Stimulated activated naive CD8-positive, alpha-beta T cell treated with anti-CD3 and anti-CD28 coated beads, Interleukin-15, amount 100 ng/mL, for 72 hours (primary cell): ENCODE measurements at places on chromosomes 5 and 9.

DNA sequence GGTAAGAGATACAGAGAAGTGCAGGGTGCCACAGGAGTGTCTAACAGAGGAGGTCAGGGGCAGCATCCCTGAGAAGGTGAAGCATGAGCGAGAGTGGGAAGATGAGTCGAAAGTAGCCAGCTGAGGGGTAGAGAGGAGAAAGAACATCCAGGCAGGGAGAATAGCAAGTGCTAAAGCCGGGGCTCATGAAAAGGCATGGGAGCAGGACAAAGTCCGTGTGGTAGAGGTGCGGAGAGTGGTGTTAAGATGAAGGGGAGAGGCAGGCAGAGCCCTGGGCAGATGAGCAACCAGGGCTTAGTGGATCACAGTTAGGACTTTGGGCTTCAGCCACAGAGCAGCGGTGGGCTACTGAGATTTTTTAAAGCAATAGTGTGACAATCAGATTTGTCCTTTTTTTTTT, 10.5 kb downstream of the SLC22A5 start:
- DNase-seq = no peak

GRCh38 chr5:368183-369084, 46.9 kb downstream of the AHRR start:
- DNase-seq = no peak

GRCh38 chr5:74538206-74538661, 102.3 kb downstream of the ENC1 start:
- DNase-seq = no peak

DNA sequence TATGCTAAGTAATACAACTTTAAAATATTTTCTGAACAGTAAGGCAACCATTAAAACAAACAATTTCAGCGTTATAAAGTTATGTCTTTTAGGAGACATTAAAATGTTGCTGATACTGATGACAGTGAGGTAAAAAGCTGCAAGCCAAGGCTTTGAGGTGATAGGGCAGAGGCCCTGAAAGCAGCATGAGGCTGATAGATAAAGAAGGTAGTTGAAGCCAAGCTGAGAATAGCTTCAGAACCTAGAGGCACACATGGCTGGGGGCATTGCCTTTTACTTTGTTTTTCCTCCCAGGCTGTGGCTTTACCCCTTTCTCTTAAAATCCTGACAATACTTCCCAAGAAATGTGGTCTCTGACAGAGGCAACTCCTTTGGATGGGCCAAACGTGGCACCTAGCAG, 149.0 kb upstream of the WWC1 start:
- no peak for DNase-seq

DNA sequence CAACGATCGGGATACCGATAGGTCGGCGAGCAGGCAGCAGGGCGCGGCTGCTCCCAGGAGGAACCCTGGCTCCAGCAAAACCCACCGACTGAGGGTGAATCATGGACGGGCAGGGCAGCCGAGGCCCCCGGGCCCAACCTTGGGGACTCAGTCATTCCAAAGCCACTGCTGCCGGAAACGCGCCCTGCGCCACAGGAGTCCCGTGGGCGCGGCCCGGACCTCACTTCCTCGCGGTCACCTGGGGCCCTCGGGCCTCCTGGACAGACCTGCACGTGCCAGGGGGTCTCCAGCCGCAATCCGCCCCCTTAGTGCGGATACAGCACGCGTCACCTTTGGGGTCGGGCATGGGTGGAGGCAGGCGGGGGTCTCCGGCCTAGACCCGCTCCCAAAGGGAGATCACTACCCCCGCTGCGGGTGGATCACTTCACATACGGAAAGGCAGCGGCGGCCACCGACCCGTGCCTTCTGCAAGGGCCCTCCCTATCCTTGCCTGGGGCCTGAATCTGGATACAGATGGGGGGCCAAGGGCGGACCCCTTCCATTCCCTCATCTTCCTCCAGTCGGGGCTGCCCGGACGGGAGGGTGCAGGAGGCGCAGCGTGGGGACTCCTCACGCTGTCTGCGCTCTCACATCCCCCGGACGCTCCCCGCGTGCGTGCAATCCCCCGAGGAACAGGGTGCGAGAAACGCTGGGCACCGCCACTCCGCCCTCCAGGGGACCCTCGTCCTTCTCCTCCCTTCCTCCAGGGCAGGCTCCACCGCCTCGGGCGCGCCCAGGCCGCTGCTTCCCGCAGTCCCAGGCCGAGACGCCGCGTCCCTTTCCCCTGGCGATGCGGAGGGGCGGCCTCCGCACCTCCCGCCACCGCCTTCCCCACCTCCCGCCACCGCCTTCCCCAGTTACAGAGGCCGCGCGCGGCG, 586 bp downstream of the TXN start:
- DNase-seq = peak; percentile 62

- DNase-seq = peak; percentile 37
Measured at GRCh38 chr5:68369457-68370125, 154.0 kb downstream of the PIK3R1 start.

- no peak for DNase-seq
Measured at GRCh38 chr9:35350827-35351549, 138.9 kb upstream of the RUSC2 start.
